ENCODE measurements at places on chromosomes 1 and 21.

- no peak for DNase-seq
These were observed 2.7 kb downstream of the PTPRC start for GRCh38 chr1:198641501-198641900.

DNA sequence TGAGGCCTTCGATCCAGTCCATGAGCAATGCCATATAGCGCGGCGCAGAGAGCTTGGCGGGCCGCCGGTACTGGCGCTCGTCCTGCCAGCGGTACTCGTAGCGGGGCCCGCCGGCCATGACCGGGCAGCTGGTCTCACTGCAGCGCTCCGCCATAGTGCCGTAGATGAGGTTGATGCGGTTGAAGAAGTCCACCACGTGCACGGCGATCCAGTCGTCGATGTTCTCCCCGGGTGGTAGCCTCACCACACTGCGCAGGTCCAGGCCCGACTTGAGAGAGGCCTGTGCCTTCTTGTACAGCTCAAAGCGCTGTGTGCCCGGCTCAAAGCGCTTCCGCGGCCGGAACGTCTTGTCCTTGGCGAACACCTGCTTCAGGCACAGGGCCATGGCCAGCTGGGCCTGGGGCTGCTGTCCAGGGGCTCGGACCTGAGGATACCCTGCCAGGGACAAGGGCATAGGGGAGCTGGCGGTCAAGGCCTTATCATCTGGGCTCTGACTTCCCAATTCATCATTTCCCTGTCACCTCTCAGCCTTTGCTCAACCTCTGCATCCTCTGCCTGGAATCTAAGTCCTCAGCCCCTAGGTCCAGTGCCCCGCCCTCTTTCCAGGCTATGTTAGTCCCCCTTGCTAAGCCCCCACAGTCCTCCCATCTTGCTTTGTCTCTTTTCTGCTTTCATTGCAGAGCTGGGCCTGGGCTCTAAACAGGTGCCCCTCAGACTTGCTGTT is 3.5 kb downstream of the MOB3C start:
- no peak for DNase-seq

DNA sequence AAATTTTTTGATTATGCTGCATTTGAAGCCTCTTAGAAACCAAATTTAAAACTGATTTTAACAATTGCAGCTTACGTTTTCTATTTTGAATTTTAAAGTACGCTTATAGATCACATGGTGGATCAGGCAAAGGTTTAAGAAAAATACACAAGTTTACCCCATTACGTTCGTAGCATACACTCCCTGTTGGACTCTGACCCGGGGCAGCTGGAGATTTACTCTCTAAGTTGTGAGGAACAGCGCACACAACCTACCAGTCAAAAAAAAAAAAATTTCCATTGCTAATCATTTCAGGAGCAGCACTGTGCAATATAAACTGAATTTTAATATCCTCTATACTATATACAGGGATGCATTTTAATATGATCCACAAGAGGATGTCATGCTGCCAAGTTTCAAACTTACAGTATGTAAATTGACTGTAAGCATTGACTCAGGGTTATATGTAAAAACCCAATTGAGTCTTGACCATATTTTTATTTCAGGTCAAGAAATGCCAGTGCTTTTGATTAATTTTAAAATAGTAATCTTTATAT is 20.4 kb downstream of the CSDE1 start:
- no peak for DNase-seq

GRCh38 chr1:186799689-186800054 is 29.1 kb upstream of the PLA2G4A start:
- DNase-seq: no peak

DNA sequence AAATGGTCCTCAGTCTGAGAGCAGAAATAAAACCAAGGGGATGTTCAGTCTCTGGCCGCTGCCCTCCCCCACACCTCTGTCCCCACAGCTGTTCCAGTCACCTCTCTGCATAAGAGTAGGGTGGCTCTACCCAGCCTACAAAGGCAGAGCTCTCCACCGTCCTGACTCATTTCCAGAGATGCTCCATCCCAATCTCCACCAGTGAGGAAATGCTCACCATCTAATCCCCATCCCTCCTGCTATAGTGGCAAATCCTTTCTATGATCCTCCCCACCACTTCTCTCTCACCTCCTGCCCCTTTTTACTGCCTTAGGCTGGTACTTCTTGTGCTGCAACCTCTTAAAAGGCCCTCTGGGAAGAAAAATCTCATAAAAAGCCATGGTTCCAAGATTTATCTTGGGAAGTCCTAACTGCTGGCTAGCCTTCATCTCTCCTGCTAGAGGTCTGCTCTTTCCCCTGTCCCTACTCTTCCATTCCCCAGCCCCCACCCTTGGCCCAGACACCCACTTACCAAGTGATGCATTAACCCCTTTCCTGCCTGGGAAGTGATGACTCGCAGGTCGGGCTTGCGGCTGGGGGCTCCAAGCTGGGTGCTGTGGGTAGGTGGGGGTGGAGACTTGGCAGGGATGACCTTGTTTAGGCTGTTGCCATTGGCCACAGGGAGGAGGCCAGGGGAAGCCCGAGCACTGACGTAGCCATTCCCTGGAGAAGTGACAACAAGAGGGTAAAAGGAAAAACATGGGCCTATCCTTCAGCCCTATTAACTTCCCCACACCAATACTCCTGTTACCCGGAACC is 23.9 kb downstream of the MEF2D start:
- peak; percentile 13 for DNase-seq

- DNase-seq: no peak
These were observed 78.5 kb upstream of the KCND3 start for GRCh38 chr1:112067989-112068388.

- DNase-seq: no peak
These were observed 203.1 kb downstream of the SIPA1L2 start for GRCh38 chr1:232426801-232427200.

DNA sequence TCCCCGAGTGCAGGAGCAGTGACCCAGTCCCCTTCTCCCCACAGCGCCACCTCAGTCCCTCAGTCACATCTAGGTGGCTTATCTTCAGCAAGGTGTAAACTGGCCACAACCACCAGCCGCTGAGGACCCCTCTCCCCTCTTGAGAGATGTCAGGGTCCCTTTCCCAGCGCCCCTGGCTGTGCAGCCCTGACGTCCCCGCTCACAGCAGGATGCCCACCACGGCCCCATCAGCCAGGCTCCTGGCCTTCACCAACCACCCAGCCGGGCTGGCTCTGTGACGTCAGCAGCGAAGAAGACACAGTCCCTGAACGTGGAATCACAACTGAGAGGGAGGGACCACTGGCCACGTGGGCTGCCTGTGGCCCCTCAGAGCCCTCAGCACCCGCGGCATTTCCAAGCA is 249.4 kb downstream of the NPHP4 start:
- DNase-seq: no peak

DNA sequence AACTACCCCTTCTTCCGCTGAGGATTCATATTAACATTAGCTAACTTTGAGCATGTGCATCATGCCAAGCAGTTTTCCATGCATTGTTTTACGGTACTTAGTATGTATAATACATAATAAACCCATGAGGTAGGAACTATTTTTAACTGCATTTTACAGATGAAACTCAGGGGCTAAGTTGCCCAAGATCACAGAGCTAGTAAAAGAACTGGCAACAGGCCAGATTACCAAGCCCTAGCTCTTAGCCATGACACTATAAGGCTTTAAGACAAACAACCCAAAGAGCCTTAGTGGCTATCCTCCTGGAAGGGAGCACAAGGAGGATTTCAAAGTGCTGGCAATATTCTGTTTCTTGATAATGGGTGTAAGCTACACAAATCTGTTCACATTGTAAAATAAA is 6.1 kb downstream of the AK2 start:
- DNase-seq: no peak

GRCh38 chr1:156400191-156400935 is 31.4 kb downstream of the RHBG start:
- DNase-seq: no peak

DNA sequence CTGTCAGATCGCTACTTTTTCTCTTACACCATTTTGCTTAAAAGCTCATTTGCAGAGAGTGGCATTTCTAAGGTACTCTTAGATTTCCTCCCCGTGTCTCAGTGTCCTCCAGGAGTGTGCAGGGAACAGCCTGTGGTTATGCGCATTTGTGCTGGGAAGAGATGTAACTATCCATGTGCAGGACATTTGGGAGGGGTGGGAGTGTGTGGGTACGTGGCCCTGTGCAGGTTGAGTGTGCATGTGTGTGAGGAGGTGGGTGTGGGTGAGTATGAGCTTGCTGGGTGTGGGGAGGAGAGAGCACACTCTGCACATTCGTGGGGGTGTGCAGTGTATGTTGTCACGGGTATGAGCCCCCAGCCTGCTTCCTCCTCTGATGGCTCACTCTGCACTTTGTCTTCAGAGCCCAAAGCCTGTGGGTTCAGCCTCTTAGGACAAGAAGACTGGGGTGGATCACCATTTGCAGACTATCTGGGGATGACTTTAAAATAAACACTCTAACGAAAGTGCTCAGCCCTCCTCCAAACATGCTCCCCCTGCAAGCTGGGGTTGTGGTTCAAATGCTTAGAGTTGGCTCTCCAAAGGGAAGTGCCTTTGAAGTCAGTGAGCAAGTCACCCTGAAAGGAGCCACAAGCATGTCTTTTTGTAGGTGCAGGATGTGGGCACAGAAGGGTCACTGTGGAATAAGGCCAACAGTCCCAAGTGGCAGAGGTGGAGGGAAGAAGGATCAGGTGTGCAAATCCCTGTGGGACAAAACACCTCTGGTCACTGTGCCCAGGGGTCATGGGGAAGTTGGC is 295.4 kb downstream of the RRAGC start:
- no peak for DNase-seq

- DNase-seq: no peak
These were observed 40.9 kb downstream of the VPS26C start for GRCh38 chr21:37226041-37226920.

- no peak for DNase-seq
These were observed 5.5 kb downstream of the RHOC start for GRCh38 chr1:112701227-112702066.

DNA sequence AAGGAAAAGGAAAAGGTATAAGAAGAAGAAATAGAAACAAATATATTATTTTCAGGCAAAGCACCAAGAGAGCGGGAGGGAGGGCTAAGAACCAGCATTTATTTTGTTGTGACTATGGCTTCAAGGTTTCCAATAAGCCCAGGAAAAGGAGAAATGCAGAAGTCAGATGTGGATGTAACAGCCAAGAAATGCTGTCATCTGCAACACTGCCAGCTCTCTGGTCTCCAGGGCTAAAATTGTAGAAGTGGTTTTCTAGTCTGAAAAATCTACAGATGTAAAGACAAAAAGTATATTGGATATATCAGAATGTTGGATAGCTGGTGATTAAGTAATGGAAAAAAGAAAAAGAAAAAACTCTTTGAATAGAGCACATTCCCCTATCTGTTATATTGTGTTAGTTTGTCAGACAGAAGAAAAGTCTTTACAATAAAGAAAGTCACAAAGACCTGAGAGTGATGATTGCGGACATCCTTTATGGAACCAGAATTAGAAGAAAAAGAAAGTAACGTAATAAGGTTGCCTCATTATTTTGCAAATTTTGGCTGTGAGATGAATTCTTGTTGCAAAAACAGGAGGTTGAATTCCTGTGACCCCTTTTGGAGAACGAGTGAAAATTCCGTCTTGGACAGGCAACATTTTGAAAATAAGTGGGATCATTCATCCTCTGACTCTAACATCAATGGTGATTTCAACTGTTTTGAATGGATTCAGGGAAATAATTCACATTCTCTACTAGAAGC is 938.1 kb downstream of the TTLL7 start:
- no peak for DNase-seq

DNA sequence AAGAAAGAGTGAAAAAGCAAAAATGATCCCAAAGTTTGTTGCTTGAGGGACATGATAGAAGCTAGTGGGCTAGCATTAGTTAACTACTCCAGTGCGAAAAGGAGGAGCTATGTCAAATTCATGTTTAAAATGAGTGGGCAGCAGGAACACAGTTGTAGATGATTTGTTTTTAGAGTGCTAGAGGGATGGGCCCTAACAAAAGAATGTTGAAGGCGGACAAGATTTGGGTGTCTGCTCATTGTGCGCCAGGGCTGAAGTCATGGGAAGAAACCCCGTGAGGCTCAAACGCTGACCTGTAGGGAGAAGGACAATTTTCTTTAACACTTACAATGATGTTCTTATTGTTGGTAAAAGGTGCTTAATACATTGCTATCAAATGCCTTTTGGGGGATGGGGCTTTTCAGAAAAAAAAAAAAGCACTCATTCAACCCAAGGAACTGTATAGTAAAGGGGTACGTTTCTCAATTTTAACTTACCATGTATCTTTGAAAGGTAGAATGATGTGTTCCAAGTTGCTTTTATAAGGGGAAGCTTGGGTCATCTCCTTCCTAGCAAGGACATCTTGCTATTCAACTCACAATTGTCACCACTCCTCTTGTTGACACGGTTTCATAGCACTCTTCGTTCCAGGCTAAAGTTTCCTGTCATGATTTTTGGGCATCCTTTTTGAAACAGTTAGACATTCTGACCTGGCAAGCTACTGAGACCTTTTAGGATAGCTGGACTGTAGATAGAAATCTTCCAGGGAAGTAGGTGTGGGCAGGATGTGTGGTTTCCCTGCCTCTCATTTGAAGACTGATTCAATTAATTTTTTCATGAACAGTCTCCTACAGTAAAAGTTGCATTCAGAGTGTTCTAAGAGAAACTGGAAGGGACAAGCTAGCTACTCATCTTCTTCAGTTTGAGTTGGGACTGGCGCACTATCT is 53.0 kb upstream of the CNN3 start:
- DNase-seq: no peak

- no peak for DNase-seq
These were observed 42.3 kb upstream of the KCNK2 start for GRCh38 chr1:215040190-215040589.

DNA sequence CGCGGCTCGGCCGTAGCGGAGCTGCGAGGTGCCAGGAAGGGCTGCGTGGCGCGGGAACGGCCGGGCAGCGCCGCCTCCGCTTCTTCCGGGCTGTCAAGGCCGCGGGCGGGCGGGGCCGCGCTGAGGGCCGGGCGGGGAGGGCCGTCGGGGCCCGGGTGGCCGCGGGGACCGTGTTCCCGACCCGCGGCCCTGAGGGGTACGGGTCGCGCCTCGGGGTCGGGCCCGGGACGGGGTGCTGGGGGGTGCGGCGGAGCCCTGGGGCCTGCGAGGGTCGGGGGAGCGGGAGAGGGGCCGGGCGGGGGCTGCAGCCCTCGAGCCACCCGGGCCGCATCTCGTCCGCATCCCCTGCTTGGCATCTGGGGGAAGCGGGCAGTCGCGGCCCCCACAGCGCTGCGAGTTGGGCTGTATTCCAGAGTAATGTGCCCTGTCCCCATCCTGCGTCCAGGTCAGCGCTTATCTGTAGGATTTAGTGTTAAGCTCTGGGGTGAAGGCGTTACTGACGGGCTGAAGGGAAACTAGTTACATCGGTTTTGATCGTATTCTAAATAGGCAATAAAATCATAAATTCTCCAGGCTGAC is 379 bp downstream of the RER1 start:
- no peak for DNase-seq

GRCh38 chr1:47568763-47569162 is 130.9 kb downstream of the FOXD2 start:
- DNase-seq: no peak

- no peak for DNase-seq
These were observed 130.4 kb downstream of the RERE start for GRCh38 chr1:8687039-8687438.

- no peak for DNase-seq
These were observed 440.5 kb downstream of the SMYD3 start for GRCh38 chr1:246066573-246066972.

- no peak for DNase-seq
These were observed 7.7 kb upstream of the NPHP4 start for GRCh38 chr1:5999711-6000443.
